Parietal lobe (tissue), 2 donors: ENCODE measurements at places on chromosomes 2 and 18. TPM values are rescaled to one million over a fixed set of nuclear protein-coding genes. Genes with fewer than 3 reads are reported as not detected.

Gene PSD4
- 5.3 TPM for total RNA-seq

Gene FRZB
- total RNA-seq = 14.1 TPM

Gene MTERF4
- 70.4 TPM for total RNA-seq

Gene CSRNP3
- 254 TPM for total RNA-seq

Gene CNDP1
- total RNA-seq = 1.9 TPM

Gene CYTIP
- total RNA-seq = 2.5 TPM

Gene SNORC
- 2.8 TPM for total RNA-seq

Gene C1QL2
- total RNA-seq = 1.6 TPM

Gene SIX3
- 0.31 TPM for total RNA-seq

Gene KANSL3
- 66.0 TPM for total RNA-seq

Gene SERPINB7
- not detected for total RNA-seq

Gene PFN4
- 1.6 TPM for total RNA-seq

Gene UPP2
- total RNA-seq = 3.1 TPM

Gene PIGN
- total RNA-seq = 67.9 TPM

Gene TMEM247
- total RNA-seq = not detected

Gene NXPH2
- total RNA-seq = 26.9 TPM

Gene HOXD8
- not detected for total RNA-seq

Gene PROC
- not detected for total RNA-seq

Gene RBM43
- 1.6 TPM for total RNA-seq

Gene PKP4
- 125 TPM for total RNA-seq

Gene NPPC
- total RNA-seq = not detected

Gene LRRTM4
- 89.5 TPM for total RNA-seq

Gene C2orf92
- total RNA-seq = 11.3 TPM

Gene GALR1
- total RNA-seq = 0.31 TPM
